ENCODE measurements at places on chromosomes 1 and 21.
A peak's percentile ranks its signal among the peaks of the same experiment; 100 is the strongest.

- DNase-seq: no peak
Measured at GRCh38 chr1:155285631-155286044, 8.4 kb downstream of the HCN3 start.

GRCh38 chr1:8704866-8705506 is 112.5 kb downstream of the RERE start:
- no peak for DNase-seq

DNA sequence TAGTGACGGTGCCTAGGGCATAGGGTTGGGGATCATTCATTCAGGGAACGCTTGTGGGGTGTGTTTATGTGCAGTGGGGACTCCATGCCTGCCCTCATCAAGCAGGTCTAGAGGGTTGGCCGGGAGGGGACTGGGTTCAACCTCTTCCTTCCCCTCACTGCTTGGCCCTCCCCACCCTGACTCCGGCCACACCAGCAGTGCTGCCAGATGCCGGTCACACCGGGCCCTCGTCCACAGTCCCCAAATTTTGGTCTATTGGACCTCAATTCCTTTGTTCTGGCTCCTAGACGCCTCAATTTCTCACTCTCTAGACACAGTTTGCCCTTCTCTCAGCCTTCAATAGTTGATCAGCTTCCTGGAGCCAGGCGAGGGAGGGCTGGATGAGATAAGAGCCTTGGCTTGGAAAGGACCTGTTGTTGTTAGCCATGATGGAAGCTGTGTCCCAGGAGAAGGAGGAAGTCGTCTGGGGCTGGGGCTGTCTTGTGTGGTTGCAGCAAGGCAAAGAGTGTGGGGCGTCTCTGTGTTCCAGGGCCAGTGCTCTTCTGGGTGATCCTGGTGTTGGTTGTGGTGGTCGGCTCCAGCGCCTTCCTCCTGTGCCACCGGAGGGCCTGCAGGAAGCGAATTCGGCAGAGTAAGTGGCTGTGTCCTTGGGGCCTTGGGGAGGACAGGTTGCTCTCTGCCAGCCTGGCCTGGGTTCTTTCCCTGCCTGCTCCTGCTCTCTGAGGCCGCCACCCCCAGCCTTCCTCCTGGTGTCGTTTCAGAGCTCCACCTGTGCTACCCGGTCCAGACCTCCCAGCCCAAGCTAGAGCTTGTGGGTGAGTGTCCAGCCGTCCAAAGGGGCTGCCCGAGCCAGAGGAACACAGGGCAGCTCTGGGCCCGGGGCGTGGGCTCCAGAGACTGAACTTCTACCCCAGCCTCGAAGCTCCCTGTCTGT is 41.1 kb upstream of the TNFRSF1B start:
- DNase-seq: peak; percentile 17

DNA sequence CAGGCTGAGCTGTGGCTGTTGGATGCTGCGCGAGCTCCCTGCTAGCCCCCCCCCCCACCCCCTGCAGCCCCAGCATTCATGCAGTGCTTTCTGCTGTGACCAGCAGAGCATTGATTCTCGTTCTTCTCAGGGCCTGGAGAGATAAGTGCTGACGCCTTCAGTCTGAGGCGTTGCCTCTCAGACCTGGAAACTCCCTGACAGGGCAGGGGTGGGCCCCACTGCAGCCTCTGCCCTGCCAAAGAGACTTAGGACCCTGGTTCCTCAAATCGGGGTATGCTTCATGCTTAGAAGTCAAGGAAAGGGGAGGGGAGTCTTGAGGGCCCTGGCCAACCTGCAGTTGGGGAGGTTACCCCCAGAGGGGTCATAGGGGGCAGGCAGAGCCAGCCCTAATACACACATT is 38.5 kb downstream of the PTPRF start:
- peak; percentile 44 for DNase-seq

DNA sequence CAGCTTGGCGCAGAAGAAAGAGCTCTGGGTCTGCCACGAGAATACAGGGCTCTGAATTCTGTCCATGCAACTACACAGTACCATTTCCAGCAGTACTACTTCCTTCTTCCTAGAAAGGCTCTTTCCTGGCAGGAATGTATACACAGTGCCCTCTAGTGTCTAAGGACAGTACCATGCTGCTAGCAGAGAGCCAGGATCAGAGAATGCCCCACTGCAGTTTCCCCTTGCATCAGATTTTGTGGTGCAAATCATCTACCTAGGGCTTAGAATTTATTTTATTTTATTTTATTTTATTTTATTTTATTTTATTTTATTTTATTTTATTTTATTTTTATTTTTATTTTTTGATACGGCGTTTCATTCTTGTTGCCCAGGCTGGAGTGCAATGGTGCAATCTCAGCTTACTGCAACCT is 50.8 kb downstream of the PAX7 start:
- DNase-seq: peak; percentile 79

GRCh38 chr1:221743416-221744208 is 1.7 kb upstream of the DUSP10 start:
- no peak for DNase-seq

DNA sequence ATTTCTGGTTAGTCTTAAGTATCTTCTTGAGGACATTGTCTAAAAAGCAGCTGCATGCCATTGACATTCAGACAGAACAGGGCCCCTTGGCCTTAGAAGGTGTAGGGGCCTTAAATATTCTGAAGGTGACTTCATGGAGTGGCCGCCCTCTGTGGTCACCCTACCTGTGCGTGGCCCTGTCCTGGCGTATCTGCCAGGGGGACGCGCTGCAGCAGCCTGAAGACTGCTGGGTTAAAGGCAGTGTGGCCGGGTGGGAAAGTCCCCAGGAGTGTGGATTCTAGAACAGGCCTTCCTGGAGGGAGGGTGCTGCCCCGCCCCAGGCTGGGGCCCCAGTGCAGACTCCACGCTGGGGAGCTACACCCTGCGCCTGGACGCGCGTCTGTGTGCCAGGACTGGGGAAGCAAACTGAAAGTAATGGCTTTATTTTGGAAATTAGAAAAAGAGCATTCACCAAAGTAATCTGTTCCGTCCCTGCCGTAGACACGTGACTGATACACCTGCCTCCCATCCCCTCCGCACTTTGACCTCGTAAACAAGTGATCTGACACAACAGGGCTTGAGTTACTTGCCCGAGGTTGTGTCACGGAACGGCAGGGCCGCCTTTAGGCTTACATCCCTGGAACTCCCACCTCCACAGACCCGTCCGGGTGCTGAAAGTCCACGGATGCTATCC is 1.8 kb downstream of the AGPAT3 start:
- peak; percentile 36 for DNase-seq

DNA sequence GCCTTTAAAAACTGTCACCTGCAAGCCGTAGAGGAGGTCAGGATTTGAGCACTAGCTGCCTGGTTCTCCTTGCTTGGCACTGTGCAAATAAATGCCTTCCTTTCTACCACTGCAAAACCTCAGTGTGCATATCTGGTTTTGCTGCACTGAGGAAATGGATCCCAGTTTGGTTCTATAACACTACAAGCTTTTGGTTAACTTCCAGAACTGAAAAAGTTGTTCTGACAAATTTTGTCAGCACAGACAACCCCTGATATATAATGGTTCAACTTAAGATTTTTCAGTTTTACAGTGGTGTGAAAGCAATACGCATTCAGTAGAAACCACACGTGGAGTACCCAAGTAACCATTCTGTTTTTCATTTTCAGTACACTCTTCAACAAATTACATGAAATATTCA is 29.8 kb upstream of the GALNT2 start:
- DNase-seq: no peak

GRCh38 chr1:191711961-191712360 is 446.3 kb upstream of the RGS18 start:
- no peak for DNase-seq

GRCh38 chr1:244137725-244138124 is 86.6 kb downstream of the ZBTB18 start:
- DNase-seq: peak; percentile 42

DNA sequence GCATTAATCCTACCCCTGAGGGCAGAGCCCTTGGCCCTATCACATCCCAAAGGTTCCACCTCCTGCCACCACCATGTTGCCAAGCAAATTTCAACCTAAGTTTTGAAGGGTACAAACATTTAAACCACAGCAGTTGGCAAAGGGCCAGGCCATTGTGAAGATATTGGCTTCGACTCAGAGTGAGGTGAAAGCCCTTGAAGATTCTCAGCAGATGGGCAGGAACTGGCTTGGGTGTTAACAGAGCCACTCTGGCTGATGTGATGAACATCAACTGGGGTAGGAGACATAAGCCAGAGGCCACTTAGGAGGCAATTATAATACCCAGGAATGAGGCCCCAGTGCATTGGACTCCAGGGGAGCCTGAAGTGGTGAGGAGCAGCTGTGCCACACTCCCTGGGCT is 207.7 kb upstream of the KAZN start:
- peak; percentile 5 for DNase-seq

GRCh38 chr1:243727503-243728203 is 122.4 kb downstream of the AKT3 start:
- DNase-seq: peak; percentile 29

DNA sequence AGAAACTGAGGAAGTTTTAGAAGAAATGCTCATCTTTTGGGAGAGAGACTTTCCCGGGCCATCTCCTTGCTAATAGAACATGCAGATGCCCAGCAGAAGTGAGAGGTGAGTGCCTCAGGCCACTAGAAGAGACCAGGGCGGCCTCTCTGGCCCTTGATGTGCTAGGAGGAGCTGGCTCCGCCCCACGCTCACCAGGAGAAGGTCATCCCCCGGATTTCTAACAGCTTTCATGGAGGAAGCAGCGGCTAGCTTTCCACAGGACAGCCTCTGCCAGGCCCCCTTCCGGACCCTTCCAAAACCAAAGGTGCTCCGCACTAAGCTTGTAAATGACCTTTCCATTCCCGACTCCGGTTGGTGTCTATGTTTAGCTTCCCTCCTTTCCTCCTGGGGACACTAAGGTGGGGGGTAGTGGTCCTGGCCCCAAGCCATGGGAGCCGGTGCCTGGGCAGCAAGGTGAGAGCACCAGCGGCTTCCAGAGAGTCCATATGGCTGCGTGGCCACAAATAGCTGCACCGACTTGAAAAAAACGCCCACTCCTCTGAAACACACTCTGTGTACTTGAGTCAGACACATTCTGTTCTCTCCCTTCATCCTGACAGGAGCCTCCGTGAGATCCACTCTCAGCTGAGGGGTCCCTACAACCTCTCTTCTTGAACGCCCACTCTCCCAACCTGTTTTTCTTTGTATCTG is 249.9 kb downstream of the TNR start:
- DNase-seq: no peak

DNA sequence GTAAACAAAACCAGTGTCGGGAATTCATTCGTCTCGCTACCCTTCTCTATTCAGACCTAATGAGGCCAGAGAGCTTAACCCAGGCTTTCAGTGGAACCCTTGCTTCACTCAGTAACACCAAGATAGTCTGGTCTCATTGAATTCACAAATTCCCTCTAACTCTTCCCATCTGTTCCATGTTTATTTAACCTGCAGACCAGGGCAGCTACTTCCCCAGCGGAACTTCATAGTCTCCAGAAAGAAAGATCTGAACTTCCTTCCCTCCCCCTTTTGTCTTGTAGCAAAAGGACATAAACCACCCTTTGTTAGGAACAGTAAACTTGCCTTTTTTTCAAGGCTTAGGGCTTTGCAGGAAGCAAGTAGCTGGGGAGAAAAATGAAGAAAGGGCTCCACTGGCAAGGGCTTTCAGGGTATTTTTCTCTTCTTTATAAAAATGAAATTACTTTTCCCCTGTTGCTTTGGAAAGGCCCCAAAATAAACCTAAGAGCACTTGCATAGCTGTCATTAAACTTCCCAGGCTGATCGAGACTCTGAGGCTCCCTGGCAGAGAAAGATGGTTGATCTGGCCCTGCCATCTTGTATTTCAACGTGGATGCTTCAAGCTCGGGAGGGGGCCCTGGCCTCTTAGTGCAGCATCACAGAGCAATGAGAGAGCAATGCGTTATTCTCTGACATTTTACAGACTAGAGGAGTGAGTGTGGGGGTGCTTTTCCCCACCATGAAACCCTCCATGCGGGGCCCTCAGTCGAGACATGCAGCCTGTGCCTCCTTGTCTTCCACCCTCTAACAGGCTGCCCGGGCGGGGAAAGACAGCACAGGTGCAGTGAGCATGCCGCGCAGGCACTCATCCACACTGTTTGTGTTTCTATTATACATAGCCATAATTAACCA is 30.0 kb downstream of the MIS18A start:
- no peak for DNase-seq
